Frontal cortex (tissue), 4 donors: ENCODE measurements at places on chromosomes 1 and 21.
A peak's percentile ranks its signal among the peaks of the same experiment; 100 is the strongest.

GRCh38 chr1:220300442-220301121 is 28.3 kb upstream of the RAB3GAP2 start:
- DNase-seq = peak; percentile 48

DNA sequence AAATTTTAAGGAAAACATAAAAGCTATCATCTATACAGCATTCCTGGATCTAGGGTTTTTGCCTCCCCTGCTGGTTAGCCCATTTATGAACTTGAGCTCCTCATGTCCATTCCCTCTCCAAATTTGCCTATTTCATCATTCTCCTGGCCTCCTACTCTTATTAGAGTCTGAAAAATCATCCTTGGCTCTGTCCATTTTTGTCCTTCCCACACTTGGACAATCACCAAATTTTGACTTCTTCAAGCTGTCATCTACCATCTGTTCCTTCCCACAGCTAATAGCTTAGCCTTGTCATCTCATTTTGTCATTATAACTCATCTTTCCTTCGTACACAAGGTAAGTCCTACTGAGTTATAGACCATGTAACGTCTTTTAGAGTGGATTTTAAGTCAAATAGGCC is 2.2 kb upstream of the HENMT1 start:
- DNase-seq = no peak

DNA sequence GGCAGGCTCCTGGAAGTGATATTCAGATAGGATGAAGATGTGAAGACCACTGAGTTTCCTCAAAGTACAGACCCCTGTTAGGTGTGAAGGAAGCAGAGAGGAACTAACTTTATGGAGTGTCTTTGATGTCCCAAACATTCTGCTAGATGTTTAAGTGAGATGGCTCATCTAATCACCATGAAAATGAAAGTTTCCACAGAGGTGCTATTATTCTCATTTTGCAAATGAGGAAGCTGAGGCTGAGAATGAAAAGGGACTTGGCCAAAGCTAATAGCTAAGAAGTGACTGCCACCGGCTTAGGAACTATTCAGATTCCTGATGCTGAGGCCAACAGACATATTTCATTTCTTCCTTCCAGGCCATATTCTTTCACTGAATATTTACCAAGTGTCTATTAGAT is 45.9 kb upstream of the WLS start:
- no peak for DNase-seq

GRCh38 chr21:33071770-33072306 is 1.9 kb downstream of the OLIG1 start:
- peak; percentile 43 for DNase-seq

DNA sequence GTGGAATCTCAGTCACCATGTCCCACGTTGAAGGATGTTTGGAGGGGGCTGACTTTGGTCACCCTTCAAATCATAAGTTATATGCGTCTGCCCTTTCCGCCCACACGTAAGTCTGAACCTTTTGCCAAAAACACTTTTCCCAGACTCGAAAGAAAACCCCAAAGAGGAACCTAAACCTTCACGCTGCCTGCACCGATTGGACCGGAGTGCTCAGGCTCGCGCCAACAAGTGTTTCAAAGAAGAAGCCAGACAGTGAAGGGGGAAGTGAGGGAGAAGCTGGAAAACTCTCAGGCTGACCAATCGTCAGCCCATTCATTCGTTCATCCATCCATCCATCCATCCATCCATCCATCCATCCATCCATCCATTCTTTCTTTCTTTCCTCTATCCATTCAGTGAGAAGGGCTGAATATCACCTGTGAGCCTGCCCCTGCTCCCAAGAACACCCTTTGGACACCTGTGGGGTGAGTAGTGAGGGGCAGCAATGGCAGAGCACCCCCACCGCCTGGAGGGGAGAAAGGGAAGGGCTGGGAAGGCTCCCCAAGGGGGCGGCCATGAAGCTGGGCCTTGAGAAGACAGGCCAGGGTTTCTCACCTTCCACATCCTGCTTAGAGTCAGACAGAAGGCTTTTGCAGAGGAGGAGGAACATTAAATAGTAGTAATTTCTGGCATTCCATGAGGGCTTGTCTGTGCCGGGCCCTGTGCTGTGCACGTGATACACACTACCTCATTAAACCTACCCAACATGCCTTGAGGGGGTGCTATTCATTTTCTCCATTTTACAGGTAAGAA is 27.1 kb upstream of the RUNX3 start:
- no peak for DNase-seq

- DNase-seq = no peak
These were observed 29.9 kb upstream of the LRRC3 start for GRCh38 chr21:44425307-44425894.

GRCh38 chr1:168138134-168138533 is 1.4 kb upstream of the GPR161 start:
- no peak for DNase-seq

DNA sequence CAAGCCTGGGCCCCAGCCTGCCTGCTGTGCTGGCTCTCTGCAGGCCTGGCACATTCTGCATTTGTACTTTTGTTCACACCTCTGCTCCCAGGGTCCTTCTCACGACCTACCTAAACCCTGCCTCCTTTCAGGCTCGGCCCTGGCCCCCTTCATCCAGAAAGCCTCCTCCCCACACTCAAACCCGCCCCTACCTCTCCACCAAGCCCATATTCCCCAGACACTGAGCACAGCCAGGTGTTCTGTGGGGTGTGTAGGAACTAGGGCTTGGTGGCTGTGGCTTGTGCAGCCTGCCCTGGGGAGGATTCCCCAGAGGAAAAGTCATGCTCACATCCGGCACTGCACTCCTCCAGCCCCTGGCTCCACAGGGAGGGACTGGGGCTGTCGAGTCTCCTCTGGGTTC is 8.2 kb upstream of the MIXL1 start:
- no peak for DNase-seq

DNA sequence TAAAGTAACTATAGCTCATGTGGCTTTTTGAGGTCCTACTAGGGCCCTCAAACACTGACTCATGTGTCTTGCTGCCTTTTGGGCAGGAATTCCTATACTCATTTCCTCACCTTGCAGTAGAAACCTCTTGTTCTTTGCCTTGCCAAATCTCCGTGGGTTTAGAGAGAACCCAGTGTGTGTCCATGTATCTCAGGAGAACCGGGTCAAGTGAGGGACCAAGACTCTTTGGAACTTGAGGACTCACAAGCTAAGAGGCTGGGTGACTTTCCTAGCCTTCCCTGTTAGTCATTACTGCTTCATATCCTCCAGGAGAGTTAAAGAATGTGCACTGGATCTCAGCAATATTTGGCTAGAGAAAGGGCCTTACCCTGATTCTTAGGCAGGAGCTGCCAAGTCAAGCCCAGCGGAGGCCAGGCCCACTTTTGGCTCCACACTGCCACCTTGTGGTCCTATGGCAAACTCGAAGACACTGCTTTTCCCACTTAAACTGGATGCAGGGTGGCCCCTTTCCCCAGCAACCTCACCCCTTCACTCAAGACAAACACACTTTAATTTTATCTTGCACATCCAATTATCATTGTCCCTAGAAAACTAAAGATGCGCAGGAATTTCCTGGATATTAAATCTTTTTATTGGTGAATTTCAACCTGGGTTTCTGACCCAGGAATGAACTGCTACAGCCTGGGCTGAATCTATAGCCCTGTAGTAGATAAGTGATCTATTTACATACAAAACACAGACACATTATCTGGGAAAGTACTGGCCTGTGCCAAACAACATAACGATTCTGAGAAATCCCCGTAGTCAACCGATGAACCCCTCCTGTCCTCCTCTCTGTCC is 10.6 kb downstream of the AVPR1B start:
- peak; percentile 82 for DNase-seq

DNA sequence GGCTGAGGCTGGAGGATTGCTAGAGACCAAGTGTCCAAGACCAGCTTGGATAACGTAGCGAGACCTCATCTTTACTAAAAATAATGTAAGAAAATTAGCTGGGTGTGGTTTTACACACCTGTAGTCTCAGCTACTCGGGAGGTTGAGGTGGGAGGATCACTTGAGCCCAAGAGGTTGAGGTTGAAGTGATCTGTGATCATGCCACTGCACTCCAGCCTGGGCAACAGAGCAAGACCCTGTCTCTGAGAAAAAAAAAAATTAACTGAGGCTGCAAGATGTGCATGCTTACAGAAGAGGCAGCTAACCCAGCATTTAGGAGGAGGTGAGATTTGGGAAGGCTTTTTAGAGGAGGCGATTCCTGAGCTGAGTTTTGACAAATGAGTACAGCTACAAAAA is 9.5 kb downstream of the AK4 start:
- no peak for DNase-seq

DNA sequence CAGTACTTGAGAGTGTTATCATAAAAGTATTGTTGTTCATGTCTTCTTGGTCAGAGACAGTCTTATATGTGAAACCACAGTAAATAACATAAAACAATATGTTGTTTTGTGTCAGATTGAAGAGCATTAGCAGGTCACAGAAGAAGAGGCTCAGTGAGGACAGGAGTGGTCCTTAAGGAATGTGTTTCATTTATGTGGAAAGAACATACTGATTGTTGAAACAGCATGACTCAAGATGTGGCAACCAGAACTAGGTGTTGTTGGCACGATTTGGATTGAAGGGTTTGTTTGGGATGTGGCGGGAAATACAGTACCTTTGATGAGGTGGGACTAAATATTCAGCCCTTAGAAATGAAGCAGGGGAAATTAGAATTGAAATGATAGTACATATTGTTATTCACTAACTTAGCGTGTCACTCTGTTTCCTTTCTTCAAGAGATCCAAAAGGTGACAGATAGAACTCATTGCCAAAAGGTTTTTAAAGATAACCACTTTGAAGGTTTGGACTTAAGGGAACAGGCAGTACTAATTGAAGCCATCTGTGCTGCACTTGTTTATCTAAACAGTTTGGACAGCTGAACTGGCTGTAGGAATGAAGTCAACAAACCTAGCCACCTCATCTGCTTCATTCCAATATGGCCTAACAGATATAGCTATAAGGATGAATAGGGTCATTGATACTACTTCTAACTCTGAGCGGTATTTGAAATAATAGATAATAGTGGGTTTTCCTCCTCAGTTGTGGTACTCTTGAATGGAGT is 14.4 kb downstream of the RALGPS2 start:
- DNase-seq = no peak

- no peak for DNase-seq
These were observed 2.8 kb upstream of the INPP5B start for GRCh38 chr1:37949524-37950152.

GRCh38 chr1:84736944-84737343 is 46.7 kb upstream of the SSX2IP start:
- DNase-seq = no peak

- peak; percentile 82 for DNase-seq
These were observed 38.4 kb downstream of the SPEN start for GRCh38 chr1:15885701-15886610.

GRCh38 chr1:200354243-200354642 is 55.6 kb downstream of the ZNF281 start:
- DNase-seq = no peak

DNA sequence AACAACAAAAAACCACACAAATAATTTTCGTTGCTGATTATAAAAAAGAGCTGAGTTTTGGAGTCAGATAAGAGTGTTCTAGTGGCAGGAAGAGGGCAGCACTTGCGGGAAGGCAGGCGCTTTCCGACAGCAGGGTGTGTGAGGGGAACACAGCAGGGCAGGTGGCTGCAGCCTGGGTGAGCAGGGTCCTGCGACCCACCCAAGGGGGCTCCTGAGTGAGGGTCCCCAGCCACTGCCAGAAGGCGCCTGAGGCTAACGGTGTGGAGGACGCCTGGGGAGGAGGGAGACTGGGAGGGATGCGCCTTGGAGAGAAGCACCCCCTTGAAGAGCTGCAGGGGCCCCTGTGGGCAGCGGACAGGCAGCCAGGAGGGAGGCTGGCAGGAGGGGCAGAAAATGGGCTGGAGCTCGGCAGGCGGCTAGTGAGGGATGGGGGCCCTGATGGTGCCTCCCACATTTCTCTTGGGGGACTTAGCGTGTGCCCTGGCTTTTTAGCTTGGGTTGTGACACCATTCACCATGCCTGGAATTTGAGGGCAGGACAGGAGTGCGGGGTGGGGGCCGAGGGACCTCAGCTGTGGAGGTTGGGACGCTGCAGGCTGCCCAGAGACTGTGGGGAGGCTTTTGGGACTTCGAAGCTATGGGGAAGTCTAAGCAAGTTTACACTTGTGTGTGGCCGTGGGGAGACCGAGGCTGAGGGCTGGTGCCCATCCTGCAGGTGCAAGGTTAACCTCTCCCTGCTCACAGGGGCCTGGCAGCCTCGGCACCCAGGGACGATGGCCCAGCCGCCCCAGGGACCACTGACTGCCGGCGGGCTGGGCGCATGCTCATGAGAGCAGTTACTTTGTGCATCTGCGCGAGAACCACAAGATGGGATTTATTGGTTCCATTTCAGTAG is 111.4 kb downstream of the SIK1 start:
- no peak for DNase-seq
